DMS 273 treated with DMSO at 0.1 percent for 48 hours (cell line): ENCODE measurements at places on chromosomes 4 and X.

- no peak for DNase-seq
These were observed 496.6 kb downstream of the STIM2 start for GRCh38 chr4:27357283-27357682.

DNA sequence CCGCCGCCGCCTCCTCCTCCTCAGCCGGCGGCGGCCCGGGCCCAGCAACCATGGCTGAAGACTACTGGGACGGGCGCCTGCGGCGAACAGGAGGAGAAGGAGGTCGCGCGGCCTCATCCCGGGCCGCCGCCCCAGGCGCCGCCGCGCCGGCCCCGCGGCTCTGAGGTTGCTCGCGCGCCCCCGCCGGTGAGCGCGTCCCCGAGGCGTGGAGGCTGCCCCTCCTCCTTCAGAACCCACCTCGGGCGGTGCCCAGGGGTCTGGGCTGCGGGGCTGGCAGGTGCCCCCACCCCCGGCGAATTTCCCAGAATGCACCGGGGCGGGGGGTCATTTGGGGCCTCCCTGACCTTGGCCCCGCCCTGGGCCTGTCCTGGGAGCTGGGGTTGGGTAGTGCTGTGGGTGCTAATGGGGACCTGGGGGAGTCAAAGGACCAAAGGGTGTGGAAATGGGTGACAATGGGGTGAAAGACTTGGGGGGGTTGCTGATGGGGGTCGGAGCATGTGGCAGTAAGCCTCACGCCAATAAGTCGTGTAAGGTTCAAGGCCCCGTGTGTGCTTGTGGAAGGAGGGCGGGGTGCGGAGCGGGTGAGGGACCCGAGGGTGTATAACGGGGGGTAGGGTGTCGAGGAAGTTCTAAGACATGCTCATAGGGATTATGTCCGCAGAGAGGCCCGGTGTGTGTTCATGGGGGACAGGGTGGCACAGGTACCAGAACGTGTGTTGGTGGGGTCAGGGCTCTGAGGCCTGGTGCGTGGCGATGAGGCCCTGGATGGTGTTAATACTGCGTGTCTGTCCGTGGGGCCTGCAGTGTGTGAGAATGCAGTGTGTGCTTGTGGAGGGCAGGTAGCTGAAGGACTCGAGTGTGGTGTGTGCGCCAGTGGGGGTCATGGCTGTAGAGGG is 687 bp downstream of the CDK16 start:
- DNase-seq, result no peak

GRCh38 chr4:40316782-40317635 is 18.1 kb upstream of the CHRNA9 start:
- no peak for DNase-seq

GRCh38 chr4:141727420-141727819 is 91.0 kb downstream of the IL15 start:
- DNase-seq, result no peak

DNA sequence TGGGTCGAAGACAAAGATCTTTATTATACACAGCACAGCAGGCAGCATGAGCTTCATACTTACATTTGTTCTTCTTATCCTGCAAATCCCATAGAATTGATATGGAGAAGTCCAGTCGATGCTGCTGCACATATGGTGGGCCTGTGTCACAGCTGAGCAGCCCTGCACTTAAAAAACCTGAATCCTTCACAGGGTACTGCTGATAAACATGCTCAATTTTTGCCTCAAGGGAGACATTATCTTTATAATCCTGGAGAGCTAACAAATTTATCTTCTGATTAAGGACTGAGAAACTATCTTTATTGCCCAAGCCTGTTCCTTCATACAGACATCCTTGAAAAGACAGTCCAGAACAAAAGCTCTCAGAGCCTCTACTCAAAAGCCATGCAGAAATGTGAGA is 434.4 kb upstream of the FAM47C start:
- DNase-seq, result no peak

DNA sequence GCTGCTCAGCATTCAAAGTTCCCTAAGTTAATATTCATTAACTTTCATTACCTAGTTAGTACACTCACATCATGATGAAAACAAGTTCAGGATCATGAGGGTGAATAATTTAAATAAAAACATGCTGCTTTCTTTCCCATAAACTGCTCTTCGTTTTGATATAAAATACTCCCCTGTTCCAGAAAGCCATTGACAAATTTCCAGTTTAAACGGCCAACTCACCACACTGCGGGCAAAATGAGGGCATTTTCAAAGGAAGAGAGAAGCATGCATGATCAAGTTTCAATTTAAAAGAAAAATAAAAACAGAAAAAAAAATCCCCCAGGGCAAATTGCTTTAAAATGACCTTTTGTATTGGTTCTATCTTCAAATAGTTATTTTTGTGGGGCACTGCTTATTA is 69.6 kb downstream of the EPHA5 start:
- no peak for DNase-seq

DNA sequence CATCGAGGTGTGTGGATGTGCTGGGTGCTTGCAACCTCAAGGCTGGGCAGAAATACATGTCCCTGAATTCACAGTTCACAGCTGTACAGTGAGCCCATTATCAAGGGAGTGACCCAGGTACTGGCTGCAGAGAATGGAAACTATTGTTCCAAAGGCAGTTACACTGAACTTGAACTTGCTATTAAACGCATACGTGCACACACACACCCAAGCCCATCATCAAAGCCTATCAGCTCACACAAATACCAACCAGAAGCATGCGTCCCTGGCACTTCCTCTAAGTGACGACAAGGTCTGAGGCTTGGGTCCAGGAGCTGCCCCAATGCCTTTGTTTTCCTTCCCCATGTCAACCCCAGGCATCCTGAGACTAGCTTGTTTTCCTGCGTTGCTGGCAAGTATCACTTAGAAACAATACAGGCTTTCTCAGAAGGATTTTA is 88.6 kb downstream of the IRF2 start:
- DNase-seq, result no peak

- DNase-seq, result no peak
These were observed 13.8 kb upstream of the TXLNG start for GRCh38 chrX:16772460-16772859.

DNA sequence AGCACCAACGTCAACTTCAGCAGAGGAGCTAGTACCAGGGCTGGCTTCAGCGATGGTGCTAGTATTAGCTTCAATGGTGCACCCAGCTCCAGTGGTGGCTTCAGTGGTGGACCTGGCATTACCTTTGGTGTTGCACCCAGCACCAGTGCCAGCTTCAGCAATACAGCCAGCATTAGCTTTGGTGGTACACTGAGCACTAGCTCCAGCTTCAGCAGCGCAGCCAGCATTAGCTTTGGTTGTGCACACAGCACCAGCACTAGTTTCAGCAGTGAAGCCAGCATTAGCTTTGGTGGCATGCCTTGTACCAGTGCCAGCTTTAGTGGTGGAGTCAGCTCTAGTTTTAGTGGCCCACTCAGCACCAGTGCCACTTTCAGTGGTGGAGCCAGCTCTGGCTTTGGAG is 8.3 kb downstream of the TRO start:
- no peak for DNase-seq

- DNase-seq, result no peak
These were observed 52.9 kb upstream of the PDGFRA start for GRCh38 chr4:54176202-54176601.

DNA sequence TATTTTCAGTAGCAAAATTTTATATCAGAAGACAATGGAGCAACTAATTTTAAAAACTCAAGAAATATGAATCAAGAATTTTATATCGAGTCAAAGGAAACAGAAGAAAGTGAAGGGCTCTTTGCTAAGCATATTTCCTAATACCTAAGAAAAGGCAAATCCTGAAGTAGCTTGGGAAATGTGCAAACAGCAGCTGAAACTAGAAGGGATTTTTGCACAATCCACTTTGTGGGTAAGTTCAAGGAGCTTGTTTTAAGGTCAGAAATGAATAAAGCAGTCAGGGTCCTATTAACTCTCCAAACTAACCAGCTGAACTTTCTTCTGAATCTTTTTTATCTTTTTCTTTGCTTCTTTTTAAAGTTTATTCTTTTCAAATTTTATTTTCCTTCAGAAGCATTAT is 500.9 kb upstream of the CXorf51A start:
- no peak for DNase-seq

DNA sequence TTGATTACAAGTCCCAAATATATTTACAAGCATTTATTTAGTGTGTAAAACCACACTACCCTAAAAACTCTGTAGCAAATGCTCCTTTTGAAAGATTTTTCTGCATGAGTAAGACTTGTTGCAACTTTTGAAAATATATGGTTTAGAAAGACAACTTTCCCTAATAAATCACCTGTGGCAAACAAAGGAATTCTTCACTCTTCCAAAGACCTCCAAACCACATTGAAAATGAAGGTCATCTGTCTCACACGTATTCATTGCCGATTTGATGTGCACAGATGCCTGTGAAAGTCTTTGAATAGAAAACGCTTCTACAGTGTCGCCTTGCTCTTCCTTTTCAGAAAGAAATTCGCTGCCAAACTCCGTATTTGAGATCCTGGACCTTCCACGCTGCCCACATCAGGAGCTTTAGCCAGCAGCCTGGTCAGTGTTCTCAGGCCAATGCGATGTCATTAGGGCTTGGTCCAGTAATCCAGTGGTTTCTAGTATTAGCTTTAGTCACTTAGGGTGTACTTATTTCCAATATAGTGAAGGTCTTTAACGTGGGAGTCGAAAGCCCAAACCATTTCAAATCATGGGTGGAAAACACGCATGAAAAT is 22.2 kb downstream of the SPINK2 start:
- no peak for DNase-seq

DNA sequence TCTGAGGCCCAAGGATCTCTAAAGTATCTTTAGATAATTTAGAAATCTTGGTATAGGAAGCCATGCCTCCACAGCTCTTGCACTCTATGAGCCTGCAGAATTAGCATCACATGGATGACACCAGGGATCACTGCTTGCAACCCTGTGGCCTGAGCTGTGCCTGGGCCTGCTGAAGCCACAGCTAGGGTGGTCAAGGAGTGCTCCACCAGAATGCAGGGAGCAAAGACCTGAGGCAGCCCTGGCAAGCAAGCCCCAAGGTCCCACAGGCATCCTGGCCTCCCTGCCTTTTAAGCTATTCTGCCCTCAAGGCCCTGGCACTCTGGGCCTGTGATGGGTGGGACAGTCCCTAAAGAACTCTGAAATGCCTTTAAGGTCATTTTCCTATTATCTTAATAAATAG is 105.2 kb upstream of the NALF2 start:
- DNase-seq, result no peak

GRCh38 chrX:19889582-19890342 is 2.4 kb upstream of the SH3KBP1 start:
- DNase-seq, result no peak

- DNase-seq, result no peak
These were observed 1666.4 kb upstream of the IGFBP7 start for GRCh38 chr4:58776627-58777026.

DNA sequence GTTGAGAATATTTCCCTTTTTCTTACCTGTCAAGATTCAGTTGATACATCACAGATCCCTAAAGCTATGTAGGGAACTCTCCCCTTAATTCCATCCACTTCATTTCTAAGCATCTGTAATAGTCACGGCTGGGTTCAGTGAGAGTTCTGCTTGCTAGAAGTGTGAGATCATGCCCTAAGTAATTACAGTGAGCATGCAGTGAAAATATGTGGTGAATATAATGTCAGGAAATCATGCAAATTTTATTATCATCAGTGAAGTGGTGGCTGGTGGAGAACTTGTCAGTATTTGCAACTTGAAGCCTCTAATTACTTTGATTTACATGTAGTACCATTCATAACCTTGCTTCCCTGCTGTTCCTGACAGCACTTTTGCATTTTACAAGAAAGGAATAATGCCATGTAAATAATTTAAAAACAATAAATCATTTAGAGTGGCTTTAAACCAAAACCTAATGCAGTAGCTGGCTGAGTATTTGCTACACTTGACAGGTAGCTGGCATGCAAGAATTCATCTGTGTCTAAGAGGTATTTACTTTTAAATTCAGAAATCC is 28.3 kb upstream of the CFAP299 start:
- DNase-seq, result peak; percentile 28

DNA sequence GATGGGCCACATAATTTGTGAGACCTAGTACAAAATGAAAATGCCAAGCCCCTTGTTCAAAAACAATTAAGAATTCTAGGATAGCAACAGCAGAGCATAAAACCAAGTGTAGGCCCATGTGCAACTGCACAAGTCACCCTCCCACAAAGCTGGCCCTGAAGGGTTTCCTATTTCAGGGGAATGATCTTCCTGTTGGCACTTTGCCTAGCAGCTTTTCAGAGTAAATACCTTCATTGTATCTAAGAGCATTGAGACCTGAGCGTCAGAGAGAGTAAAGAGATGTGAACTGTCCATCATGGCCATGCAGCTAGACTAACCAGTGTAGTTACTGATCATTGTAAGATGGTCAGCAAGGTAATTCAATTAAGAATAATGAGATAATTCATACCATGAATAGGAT is 113.6 kb downstream of the CNKSR2 start:
- peak; percentile 32 for DNase-seq

- no peak for DNase-seq
These were observed 407.4 kb upstream of the AADAT start for GRCh38 chr4:170497112-170497511.

GRCh38 chr4:143354990-143355389 is 18.3 kb downstream of the GAB1 start:
- no peak for DNase-seq
